Fibroblast of upper back skin (primary cell): ENCODE measurements at places on chromosomes 3 and 15.

- no peak for DNase-seq
Observed at GRCh38 chr3:167067787-167068161, 312.3 kb downstream of the ZBBX start.

- no peak for DNase-seq
Observed at GRCh38 chr3:1447452-1447851, 354.6 kb downstream of the CNTN6 start.

DNA sequence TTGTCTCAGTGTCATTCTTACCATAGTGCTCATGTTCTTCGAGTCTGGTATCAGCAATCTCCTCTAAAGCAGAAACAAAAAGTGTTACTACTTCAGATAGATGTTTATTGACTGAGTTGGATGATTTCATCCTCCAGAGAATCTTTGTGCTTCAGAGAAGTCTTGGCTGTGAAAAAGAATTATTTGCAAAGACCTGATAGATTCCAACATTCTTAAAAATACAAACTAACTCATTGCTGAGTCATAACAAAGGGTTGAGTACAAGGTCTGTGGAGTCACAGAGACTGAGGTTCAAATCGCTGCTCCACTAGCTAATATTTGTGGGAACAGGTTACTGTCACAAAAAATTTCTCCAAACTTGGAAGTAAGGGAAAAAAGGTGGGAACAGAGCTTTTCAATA lies 9.0 kb upstream of the STRIT1 start:
- DNase-seq = peak; percentile 53

DNA sequence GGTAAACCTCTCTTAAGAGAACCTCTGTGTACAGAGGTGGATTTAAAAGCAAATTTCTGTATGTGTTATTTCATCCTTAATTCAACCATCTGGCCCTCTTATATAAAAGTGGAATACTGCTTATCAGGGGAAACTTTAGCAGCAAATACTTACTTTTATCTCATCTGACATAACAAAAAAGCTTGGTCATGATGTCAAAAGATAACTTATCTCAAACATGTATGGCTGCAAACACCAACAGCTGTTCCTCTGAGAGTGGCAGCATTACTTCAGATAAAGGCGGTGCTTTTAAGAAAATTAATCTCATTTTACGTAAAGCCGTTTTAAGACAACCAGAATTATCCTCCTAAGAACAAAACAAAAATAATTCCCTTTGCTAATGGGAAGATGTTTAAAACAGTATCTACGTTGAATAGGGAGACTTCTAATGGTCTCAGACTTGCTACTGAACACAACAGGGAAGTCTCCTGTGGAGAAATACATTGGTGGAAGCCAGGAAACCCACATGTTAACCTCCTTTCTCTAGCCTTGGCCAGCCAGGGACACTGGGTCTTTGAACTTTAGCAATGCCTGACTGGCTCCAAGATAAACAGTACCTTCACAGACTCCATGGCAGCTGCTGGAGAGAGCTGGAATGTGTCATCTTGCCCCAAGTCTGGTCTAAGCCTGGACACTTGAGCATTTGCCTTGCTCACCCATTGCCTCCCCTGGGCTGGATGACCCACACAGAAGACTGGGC lies 18.1 kb downstream of the ARRDC4 start:
- no peak for DNase-seq

DNA sequence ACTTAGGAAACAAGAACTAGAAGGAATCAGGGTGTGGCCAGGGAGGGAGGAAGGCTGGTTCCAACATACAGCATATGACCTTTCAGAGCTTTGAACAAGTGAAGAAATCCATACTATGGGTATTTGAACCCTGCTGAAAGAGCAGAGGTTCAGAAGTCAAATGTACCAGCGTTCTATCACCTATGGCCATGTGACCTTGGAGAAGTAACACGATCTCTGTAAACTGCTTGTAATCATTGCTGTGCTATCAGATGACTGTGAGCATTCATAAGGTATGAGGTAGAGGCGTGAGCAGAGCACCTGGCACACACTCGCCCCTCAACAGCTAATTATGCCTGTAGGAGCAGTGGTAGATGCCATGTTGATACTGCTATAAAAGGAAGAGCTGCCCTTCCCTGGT lies 55.2 kb downstream of the KLHL6 start:
- DNase-seq = no peak

GRCh38 chr3:165347526-165347925 lies 151.3 kb upstream of the SLITRK3 start:
- no peak for DNase-seq

DNA sequence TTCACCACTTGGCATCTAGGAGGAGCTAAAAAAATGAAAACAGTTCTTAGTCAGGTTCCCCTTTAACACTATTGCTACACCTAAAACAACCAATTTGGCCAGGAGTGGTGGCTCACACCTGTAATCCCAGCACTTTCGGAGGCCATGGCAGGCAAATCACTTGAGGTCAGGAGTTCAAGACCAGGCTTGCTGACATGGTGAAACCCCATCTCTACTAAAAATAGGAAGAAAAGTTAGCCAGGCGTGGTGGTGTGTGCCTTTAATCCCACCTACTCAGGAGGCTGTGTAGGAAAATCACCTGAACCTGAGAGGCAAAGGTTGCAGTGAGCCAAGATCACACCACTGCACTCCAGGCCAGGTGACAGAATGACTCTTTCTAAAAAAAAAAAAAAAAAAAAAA lies 124.1 kb downstream of the DGKG start:
- no peak for DNase-seq

GRCh38 chr3:22334996-22335395 lies 584.0 kb upstream of the ZNF385D start:
- no peak for DNase-seq
